Pulmonary artery endothelial cell (primary cell): ENCODE measurements at places on chromosomes 5 and 9. TPM values are rescaled to one million over a fixed set of nuclear protein-coding genes. Genes with fewer than 3 reads are reported as not detected.

GRCh38 chr9:115877852-115878438 is 275.6 kb upstream of the PAPPA start:
- no peak for DNase-seq

- DNase-seq, result no peak
Observed at GRCh38 chr5:36820900-36821299, 55.7 kb upstream of the NIPBL start.

DNA sequence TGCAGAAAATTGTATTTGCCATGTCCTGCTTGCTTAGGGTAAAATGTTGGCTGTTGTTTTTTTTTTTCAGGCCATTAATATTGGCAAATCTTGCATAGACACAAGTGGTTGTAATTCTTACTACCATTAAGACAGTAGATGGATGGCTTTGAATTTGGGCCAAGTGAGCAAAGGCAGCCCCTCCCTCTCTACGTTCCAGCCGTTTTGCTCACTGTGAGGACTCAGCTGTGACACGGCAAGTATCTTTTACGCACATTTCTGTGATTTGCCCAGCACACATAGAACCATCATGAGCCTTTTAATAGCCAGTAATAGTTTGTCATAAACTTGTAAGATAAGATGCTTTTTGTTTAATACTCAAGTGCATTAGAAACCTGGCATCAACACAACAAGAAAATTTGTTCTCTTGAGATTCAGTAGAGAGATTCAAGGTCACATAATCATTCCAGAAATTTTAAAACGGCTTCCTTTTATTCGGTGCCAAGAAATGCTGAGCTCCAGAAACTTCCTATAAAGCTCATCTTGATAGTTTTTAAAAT is 205.2 kb upstream of the ADCY2 start:
- no peak for DNase-seq

- no peak for DNase-seq
Observed at GRCh38 chr9:5949103-5949699, 58.5 kb downstream of the MLANA start.

DNA sequence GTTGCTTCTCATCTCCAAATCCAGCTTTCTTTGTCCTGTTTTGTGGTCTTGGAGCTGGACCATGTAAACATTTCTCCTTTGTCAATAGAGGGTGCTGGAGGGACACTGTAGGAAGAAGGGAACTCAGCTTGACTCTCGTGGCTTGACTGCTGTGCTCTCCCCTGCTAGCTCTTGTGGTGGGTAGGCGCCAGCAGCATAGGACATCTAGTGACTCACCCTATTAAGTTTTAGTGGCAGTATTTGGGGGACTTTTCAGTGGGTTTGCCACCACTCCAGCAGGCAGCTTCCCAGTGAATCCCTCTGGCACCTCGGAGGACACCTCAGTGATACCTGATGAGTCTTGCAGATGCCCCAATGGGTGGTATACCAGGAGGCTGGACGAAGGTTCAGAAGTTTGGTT is 97.8 kb downstream of the TSSK1B start:
- peak; percentile 68 for DNase-seq

GRCh38 chr5:14211818-14212803 is 69.0 kb downstream of the TRIO start:
- no peak for DNase-seq

DNA sequence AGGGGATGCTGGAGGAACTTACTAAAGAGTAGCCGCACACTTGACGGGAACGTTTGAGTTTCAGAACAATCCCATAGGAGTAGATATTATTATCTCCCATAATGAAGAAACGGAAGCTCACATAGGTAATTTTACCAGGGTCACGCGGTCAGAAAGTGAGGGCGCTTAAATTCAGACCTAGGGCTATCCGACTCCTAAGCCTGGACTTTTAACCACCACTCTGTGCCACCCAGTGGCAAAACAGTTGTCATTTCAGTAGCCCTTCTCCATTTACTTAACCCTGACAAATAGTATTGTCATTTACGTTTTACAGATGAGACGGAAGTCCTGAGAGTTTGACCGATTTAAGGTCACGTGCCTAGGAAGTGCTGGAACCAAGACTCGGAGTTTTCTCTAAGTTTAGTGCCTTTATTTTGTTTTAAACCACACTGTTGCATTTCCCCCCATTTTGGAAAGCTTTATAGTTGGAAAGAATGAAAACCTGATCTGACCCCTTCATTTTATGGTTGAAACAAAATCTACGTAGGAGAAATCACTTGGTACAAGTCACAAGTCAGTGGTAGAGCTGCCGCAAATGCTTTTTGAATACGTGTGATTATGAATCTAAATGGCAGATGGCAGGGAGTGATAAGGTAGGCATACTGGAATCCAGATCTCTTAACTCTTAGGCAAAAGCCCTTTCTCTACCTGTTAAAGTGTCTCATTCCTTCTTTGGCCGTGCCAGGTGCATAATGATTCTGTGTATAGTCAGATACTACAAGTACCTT is 650 bp downstream of the MRRF start:
- DNase-seq, result no peak

The MAT2B gene
- total RNA-seq, result 97.7 and 156 TPM in 2 replicates

- no peak for DNase-seq
Observed at GRCh38 chr9:96486386-96487028, 36.5 kb downstream of the HABP4 start.

The PCA3 gene
- total RNA-seq, result 0.79 and 1.2 TPM in 2 replicates

- DNase-seq, result no peak
Observed at GRCh38 chr5:52624291-52624690, 163.4 kb upstream of the ITGA1 start.

The PDLIM4 gene
- 73.2 and 77.6 TPM in 2 replicates for total RNA-seq

DNA sequence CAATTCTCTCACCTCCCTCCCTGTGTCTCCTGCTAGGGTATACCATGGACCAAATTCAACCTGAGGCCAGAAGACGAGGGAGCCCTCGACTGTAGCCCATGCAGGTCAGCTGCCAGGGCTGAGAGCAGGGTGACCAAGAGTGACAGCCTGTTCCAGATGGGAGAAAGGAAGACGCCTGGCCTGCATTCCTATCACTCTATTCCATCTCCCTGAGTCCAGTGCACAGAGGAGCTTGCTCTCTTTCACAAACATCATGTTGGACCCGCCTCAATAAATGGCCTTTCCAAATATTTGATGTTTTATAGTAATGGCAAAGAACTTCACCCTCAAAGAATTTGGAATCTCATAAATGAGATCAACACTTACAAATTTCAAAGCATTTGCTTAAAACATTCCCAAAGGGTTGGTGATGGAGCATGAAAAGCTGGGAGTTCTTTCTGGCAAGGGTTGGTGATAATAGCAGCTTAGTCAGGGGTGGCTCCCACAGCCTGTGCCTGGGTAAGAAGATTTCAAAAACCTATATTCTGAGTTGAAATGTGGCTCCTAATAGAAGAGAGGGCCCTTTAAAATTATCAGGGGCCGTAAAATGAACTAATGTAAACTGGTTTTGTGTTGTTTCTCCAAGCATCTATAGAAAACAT is 393.1 kb downstream of the EFNA5 start:
- DNase-seq, result no peak

GRCh38 chr9:127448112-127448805 is 2.9 kb downstream of the RPL12 start:
- DNase-seq, result no peak

The PDGFRB gene
- 0.07 and 0.14 TPM in 2 replicates for total RNA-seq

- DNase-seq, result no peak
Observed at GRCh38 chr9:37007295-37007694, 26.8 kb downstream of the PAX5 start.

GRCh38 chr9:86355814-86356213 is 1.6 kb upstream of the TUT7 start:
- DNase-seq, result no peak
